CMK (cell line): ENCODE measurements at places on chromosomes 7 and 10.
A peak's percentile ranks its signal among the peaks of the same experiment; 100 is the strongest.

- no peak for DNase-seq
These were observed 6.0 kb upstream of the TRPV6 start for GRCh38 chr7:142891490-142892082.

GRCh38 chr7:127870231-127870907 is 160.9 kb downstream of the LRRC4 start:
- no peak for DNase-seq

GRCh38 chr7:154186811-154187210 is 134.6 kb downstream of the DPP6 start:
- no peak for DNase-seq

- DNase-seq = no peak
These were observed 246.7 kb upstream of the CTBP2 start for GRCh38 chr10:125407000-125407502.

DNA sequence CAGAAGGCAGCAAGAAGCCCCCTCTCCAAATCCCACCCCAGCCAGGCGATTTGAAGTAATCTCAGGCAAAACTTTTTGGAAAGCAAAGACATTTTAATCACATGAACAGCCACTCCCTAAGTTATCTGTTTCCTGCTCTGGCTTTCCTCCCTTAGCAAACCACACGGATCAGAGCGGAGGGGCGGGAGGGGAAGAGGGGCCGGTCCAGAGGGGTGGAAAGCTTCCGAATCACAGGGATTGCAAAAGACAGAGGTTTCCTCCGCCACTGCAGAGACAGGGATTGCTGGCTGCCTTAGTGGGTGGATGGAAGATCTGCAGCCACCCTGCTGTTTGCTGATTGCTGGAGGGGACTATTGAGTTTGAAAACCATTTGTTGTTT is 41.2 kb downstream of the ZCCHC24 start:
- DNase-seq = peak; percentile 56

DNA sequence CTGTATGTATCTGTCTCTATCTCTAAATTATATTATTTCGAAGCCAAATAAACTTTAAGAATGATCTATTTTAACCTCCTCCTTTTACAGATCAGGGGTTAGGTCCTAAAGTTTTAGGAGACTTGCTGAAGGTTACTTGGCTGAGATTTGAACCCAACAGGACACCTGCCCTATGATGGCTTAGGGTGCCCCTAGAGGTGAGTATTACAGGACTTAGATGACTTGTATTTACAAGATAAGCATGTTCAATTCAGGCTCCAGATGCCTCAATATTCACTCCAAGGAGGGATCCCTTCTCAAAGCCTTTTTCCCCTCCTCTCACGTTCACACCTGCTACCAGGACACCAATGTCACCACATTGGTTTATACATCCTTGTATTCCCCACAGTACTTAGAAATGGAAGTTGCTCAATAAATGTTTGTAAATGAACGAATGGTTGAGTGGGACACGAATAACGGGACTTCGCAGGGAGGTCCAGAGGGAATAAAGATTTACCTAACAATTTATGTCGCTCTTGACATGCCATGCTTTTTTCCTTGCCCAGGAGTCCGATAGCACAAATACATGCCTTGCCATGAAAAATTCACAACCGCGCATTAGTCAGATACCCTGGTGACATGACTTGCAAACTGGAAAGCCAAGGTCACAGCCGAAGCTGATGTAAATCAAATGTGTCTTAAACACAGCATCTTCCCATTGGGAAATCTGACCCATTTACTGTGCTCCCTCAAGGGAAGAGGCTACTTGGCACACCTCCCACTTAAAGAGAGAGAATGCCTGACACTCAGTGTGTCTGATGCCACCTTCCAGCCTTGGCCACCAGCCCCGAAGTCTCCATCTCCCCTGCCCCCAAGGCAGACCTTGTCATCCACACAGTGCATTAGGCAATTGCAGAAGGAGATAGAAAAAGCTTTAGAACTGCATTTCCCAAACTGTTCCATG is 872.2 kb upstream of the AUTS2 start:
- DNase-seq = no peak

DNA sequence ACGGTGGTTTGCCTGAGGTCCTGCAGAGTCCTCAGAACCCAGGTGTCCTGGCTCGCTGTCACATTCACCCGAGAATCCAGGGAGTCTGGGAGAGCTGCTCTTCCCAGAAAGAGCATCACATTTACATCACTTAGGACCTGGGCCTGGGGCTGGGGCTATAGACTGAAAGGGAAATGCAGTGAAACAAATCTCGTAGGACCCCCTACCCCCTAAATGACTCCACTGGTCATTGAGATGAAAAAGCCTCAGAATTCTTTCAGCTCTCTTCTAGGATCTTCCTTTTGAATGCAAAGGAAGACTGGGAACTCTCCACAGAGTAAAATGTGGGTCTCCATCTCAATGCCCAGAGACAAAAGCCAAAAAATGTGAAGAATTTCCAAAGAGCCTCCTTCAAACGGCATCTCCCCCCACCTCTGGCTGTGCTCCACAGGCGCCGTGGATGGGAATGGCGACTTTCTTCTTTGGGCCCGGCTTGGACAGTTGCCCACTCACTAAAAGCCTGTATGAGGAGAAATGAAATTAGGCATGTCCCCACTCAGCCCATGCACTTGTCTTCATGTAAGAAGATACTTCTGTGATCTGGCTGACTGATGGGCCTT is 49.0 kb upstream of the PODXL start:
- no peak for DNase-seq

GRCh38 chr7:101680406-101681145 is 51.5 kb upstream of the MYL10 start:
- DNase-seq = no peak

DNA sequence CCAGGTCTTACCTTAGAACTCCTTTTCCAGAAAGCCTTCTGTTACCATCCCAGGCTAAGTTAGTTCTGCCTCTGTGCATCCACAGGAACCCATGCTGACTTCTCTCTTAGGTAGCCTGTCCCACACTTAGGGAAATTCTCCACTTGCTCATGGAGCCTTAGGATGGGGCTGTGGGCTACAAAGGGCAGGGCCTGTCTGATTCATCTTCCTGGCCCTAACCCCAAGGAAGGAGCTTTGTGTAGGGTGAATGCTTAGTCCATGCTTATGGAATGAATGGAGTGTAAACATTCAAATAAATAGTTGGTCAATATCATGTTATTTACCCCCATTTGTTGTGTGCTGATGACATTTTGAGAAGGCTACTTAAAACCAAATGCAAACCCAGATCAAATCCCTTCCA is 54.7 kb downstream of the EMX2 start:
- DNase-seq = no peak

- no peak for DNase-seq
These were observed 57.4 kb upstream of the FERD3L start for GRCh38 chr7:19202599-19202998.

GRCh38 chr10:9922126-9922870 is 1095.4 kb upstream of the CELF2 start:
- DNase-seq = no peak

- DNase-seq = no peak
These were observed 2.4 kb downstream of the GATA3 start for GRCh38 chr10:8056871-8057331.

- DNase-seq = peak; percentile 45
These were observed 105.2 kb upstream of the PPIF start for GRCh38 chr10:79241990-79242619.

- DNase-seq = no peak
These were observed 7.8 kb downstream of the BAMBI start for GRCh38 chr10:28684986-28685580.

- DNase-seq = no peak
These were observed 101.6 kb downstream of the OTUD1 start for GRCh38 chr10:23540401-23541030.

GRCh38 chr7:47978790-47979144 is 648 bp downstream of the HUS1 start:
- DNase-seq = no peak

DNA sequence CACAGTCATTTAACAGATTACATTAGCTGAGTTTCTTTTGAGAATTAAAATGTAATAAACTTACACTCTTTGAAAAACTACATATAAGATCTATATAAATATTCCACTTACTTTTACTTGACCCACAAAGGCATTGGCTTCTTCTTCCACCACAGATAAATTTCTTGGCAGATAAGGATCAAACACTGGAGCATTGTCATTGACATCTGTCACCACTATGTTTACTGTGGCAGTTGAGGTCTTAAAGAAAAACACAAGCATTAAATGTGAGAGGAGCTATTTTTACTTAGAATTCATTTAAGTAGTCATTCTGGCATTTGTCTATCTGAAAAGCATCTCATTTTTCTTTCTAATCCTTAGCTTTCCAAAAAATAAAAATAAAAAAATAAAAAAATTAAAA is 734.4 kb downstream of the PCDH15 start:
- DNase-seq = no peak

DNA sequence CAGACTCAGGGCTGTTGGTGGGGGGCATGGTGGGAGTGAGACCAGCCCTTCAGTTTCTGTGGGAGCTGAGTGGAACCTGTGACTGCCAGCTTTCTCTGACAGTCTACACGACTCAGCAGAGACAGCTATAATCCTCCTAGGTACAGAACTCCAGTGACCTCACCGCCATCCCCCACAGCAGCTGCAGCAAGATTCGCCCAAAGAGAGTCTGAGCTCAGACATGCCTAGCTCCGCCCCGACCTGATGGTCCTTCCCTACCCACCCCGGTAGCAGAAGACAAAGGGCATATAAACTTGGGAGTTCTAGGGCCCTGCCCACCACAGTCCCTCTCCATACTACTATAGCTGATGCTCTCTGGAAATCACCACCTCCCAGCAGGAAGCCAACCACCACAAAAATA is 500.1 kb downstream of the ETV1 start:
- no peak for DNase-seq

- DNase-seq = no peak
These were observed 155.4 kb downstream of the ADK start for GRCh38 chr10:74306227-74306982.
